ENCODE measurements at places on chromosomes 13 and 19.

- DNase-seq: no peak
These were observed 51.3 kb downstream of the RAB20 start for GRCh38 chr13:110509971-110510786.

GRCh38 chr19:7844405-7844804 is 14.4 kb downstream of the EVI5L start:
- no peak for DNase-seq

DNA sequence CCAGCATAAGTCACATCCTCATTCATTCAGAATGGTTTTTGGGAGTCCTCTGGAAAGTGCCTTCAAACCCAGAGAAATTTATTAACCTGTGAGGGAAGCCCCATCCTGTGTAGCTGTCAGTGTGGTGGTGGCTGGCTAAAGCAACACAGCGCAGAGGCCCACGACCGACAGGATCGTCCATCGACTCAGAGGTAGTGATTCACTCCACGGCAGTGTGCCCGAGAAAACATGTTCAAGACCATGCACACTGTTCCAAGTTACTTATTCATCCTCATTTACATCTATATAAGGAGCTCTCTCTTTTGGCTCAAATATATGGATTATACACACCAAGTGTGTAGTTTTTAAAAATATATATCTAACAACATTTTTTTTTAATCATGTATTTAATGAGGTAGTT is 96.3 kb upstream of the SLC15A1 start:
- DNase-seq: no peak

GRCh38 chr19:2490659-2491058 is 14.7 kb downstream of the GADD45B start:
- no peak for DNase-seq

GRCh38 chr13:109700176-109700575 is 86.2 kb downstream of the IRS2 start:
- DNase-seq: no peak

- no peak for DNase-seq
These were observed 602.6 kb downstream of the PCDH9 start for GRCh38 chr13:66627512-66627911.

- no peak for DNase-seq
These were observed 148.0 kb downstream of the SIPA1L3 start for GRCh38 chr19:38055010-38055409.

- DNase-seq: no peak
These were observed 2.6 kb downstream of the GARRE1 start for GRCh38 chr19:34256835-34257558.

GRCh38 chr13:74036373-74036772 is 97.8 kb downstream of the KLF12 start:
- no peak for DNase-seq

- peak; percentile 18 for DNase-seq
These were observed 33.1 kb downstream of the CEBPG start for GRCh38 chr19:33406521-33407139.

- DNase-seq: no peak
These were observed 7.6 kb upstream of the RSPH6A start for GRCh38 chr19:45822716-45823115.

GRCh38 chr13:42272115-42272803 is at the start of gene AKAP11:
Gene AKAP11, plus strand, starts transcription at chr13:42272152. Its CDS starts 14,197 bp downstream, at chr13:42286349.
- DNase-seq: peak; percentile 34

- no peak for DNase-seq
These were observed 9.5 kb upstream of the MPV17L2 start for GRCh38 chr19:18183529-18183928.

GRCh38 chr13:19955873-19956559 is 2.5 kb upstream of the ZMYM2 start:
- DNase-seq: no peak

DNA sequence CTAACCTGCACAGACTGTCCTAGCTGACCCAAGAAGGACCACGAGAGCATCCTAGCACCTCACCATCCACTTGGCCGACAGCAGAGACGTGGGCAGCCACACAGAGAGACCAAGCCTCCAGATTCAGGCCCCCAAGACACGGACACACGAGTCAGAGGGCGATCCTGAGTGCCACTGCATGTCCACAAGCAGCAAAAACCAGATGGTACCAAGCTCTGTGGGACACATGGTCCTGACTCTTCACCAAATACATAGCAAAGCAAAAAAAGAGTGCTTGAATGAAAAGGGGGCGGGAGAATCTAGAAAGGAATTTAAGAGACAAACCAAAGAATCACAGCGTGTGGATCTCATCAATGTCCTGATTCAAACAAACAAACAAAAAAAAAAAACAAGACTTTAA is 45.2 kb downstream of the MLLT1 start:
- no peak for DNase-seq

GRCh38 chr13:30647824-30648521 is 30.3 kb downstream of the USPL1 start:
- no peak for DNase-seq

- no peak for DNase-seq
These were observed at the start of gene GDF15 for GRCh38 chr19:18385675-18386542. Gene GDF15, plus strand, starts transcription at chr19:18386158. Its CDS starts 32 bp downstream, at chr19:18386190.

- DNase-seq: no peak
These were observed 368.3 kb downstream of the LMO7 start for GRCh38 chr13:76004416-76004815.

DNA sequence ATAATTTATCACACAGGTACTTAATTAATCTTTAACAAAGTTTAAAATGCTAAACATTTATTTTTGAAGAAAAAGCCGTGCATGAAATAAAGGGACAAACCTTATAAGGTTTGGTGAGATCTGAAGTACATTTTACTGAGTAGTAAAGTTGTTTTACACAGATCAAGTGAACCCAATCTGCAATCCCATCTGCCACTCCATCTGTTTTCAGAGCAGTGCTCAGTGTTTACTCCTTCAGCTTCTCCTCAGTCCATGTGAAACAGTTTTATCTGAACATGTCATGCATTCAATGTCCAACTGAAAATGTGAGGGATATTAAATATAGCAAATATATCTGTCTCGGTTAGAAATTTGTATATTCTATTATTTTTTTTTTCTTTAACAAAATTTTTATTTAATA is 166.8 kb downstream of the MAB21L1 start:
- no peak for DNase-seq

GRCh38 chr19:13207846-13208671 is 57.8 kb downstream of the IER2 start:
- no peak for DNase-seq

DNA sequence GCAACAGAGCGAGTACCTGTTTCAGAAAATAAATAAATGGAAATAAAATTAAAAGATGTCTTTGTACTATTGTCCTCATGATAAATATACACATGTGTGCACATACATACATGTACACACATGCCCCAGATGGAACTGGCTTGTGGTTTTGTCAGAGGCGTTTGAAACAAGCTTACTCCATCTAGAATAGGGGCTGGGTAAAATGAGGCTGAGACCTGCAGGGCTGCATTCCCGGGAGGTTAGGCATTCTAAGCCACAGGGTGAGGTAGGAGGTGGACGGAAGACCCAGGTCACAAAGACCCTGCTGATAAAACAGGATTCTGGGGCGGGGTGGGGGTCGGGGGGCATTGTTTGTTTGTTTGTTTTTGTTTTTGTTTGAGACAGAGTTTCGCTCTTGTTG is 8.1 kb upstream of the SIN3B start:
- DNase-seq: no peak

- DNase-seq: no peak
These were observed 121.0 kb downstream of the MRPL57 start for GRCh38 chr13:21297447-21297846.

DNA sequence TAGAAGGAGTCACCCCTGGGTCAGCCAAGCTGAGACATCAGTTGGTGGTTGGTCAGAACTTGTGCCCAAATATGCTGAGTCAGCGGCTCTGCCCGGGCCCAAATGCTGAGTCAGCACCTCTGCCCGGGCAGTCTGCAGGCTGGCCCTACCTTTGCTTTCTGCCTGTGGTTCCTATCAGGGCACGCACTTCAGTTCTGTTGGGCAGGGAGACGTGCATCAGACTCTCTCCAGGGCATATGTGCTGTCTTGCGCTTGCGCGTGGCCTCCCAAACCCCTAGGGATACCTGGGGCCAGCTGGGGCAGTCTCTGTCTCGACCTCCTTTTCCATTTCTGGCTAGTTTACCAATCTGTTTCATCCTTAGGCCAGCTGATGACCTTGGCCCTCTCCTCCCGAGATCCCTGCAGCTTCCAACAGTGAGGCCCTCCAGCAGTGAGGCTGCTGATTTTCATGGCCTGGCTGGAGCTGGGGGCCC is 24.4 kb upstream of the LDLR start:
- no peak for DNase-seq

DNA sequence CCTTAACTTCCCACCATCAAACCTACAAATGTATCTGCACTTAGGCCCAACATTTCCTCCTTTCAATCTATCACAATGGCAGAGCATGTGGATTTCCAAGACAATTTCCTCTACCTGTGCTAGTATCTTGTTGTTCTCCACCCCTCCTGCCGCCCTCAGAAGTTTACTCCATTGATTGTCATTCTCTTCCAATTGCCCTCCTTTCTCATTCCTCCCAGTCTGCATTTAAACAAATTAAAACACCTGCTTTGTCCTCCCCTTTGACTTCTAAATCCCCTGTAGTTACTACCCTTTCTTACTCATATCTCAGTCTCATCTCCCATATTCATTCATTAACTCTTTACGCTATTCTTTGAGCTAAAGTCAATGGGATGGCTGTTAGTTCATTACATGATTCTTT is 370.6 kb downstream of the DIAPH3 start:
- DNase-seq: no peak

GRCh38 chr13:57633141-57633949 is 1.8 kb downstream of the PCDH17 start:
- no peak for DNase-seq

DNA sequence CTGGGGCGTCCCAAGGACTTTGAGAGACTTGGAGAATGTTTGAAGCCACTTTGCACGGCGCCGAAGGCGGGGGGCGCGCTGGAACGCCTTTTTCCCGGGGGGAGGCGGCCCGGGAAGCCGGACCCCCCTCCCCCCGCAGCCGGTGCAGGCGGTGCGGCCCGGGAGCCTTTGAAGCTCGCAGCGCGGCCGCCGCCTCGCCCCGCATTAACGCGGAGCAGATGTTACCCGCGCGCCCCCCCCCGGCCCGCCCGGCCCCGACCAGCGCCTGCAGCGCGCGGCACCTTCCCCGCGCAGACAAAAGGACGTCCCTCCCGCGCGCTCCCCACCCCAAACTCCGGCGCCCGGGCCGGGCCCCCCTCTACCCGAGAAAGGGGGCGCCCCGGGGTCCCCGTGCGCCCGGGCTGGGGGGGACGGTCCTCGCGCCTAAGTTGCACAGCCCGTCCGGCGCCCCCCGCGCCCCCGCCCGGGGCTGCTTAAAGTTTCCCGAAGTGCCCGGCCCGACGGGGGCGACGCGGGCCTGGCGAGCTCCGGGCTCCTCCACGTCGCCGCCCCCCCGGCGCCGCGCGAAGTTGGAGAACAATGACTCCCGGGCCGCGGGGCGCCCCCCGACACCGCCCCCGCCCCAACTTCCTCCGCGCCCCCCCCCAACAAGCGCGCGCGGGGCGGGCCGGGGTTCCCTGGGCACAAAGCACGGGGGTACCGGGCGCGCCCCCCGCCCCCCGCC is 685 bp downstream of the TCF3 start:
- peak; percentile 21 for DNase-seq

DNA sequence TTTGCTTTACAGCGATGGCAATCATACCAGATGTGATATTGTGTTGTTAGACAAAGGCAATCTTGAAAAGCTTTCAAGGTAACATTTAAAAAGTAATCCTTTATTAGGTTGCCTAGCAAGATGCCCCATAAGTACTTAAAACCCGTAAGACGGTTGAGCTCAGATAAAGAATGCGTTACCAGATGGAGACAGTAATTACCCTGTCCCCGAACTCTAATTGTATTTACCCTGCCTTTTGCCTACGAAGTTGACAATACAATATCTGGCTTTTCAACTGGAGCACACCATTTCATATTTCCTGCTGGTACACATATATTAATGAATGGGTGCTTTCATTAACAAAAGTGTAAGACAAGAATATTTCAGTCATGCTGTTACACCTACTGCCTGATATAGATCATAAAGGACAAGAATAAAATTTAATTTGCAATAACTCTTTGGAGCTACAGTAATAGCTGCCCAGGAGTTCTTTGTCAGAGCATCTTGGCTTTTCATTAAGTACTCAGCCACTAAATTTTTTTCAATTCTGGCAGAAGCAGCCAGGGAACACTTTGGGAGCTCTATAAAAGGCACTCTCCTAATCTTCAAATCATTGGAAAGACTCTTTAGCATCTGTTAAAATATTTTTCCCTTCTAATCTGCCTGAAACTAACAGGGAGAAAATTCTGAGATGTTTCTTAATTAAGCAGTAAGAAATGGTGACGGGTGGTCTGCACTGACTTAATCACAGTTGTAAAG is 63.8 kb downstream of the DCT start:
- DNase-seq: no peak

GRCh38 chr19:11337080-11337479 is 2.4 kb downstream of the RAB3D start:
- DNase-seq: no peak

DNA sequence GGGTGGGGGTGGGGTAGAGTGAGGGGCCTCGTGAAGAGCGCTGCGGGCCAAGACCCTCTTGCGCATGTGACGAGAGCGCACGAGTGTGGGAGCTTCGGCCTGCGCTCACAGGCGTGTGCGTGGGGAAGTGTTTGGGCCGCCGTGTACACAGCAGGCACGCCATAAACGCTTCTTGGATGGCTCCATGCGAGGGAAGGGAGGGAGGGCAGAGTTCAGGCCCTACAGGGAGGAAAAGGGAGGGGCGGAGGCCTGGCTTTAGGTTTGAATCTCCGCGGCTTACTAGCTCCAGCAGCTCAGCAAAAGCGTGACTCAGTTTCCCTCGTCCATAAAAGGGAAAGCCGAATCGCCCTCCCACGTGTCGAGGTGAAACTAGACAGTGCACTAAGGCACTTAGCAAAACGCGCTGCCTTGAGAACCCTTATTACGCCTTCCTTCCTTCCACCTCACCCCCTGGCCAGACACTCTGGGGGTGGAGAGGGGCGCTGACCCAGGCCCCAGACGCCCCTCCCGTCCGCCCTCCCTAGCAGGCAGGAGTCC is 12.5 kb downstream of the GADD45B start:
- DNase-seq: no peak

DNA sequence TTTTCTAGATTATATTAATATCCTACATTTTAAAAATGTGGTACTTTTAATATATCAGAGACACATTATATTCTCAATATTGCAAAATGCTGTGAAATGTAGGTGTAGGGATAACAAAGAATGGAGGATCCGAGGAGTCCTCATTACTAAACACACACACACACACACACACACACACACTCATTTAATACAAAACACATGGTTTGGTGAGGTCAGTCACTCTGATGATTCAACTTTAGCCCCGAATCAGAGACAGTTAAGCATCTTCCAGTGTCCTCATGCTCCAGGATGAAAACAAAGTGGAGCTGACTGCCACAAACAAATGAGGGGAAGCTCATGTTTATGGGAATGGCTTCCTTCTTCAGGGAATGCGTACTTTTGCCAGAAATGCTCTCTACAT is 147.5 kb downstream of the CYSLTR2 start:
- no peak for DNase-seq

DNA sequence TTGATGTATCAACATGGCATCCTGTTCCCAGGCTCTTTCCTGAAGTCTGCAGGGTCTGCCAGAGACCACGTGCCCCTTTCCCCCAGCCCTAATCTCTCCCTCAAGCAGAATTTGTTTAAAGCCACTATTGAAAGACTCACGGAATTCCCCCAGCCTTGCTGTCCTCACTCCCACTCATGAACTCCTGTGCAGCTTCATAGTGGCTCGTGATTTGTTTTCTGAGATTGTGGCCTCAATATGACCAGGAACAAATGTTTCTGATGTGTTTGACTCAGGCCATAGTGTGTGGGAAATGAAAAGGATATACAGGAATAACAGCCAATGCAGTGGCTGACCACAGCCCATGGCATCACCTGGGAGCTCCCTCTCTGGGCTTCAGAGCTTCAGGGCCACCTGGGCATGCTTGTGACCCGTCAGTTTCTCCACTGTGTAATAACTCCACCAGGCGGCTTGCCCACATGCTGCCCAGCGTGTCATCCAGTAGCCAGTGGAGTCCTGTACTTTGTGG is 8.1 kb upstream of the SERPINE3 start:
- no peak for DNase-seq
